CD4-positive, alpha-beta T cell (primary cell): ENCODE measurements at places on chromosomes 4 and X.

DNA sequence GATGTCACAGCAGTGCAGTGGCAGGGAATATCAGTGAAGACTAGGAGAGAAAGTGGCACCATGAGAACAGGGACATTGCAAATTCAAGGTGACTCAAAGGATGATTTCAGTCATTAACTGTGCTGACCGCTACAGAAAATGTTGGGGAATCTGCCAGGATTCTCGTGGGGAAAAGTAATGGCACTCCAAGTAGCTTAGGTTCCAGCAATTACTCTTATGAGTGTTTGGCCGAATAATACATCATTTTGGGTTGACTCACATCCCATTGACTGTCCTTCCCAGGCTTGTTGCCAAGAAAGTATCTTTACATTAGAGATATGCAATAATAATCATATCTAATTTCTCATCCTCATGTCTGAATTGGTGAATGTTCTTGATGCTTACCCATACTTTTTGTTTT, 1411.1 kb upstream of the PCDH7 start:
- DNase-seq: no peak

GRCh38 chrX:50098749-50099148, 102.1 kb downstream of the AKAP4 start:
- no peak for DNase-seq

DNA sequence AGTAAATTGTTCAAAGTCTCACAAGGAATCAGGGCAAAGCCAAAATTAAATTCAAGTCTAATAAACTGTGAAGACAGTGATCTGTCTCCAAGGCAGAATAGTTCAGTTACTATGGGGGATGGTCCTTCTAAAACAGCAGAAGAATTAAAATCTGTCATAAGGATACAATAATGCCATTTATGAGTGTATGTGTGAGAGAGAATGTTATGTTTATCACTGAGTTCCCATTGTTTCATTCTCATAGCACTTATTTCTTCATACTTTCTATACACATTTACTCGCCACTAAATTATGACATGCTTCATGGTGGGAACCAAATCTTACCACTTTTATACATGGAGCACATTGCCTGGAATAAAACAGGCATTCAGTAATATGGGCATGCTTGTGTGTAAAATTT, 102.5 kb downstream of the AMMECR1 start:
- no peak for DNase-seq

GRCh38 chr4:13601048-13601447, 26.5 kb downstream of the BOD1L1 start:
- peak; percentile 4 for DNase-seq

- no peak for DNase-seq
Measured at GRCh38 chr4:84317513-84317912, 181.6 kb downstream of the NKX6-1 start.

DNA sequence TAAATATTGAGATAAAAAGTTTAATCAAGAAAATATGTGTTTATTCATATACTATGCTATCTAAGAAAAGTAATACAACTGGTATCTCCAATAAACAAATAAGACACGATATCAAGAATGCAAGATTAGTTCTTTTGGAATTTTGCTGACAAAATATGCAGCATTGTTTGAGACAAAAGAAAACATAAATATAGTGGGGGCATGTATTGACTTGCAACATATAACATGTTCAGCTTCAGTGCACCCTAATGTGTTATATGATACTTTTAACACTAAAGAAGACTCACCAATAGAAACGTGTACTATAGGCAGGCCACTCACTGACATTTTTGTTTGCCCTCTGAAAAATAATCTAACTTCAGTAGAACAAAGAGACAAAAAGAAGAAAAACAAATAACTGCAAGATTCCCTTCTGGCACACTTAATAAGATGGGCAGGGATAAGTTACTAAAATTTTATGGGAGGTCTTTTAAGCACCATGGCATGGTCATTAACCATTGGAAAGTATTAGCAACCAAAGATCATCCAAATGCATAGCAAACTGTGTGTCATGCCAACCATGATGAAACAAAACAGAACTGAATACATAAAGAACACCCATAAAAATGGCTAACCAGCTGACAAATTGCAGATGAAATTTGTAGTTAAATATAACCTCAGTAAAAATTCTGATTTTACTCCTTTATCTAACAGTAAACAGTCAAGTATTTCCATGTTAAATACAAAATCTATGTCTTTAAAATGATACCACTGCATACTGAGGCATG, 447.9 kb upstream of the FAM241A start:
- no peak for DNase-seq

GRCh38 chr4:3324093-3324815, 31.4 kb downstream of the RGS12 start:
- no peak for DNase-seq

GRCh38 chr4:36081185-36081584, 163.1 kb downstream of the ARAP2 start:
- DNase-seq: no peak

- no peak for DNase-seq
Measured at GRCh38 chr4:16524911-16525554, 298.8 kb upstream of the TAPT1 start.

DNA sequence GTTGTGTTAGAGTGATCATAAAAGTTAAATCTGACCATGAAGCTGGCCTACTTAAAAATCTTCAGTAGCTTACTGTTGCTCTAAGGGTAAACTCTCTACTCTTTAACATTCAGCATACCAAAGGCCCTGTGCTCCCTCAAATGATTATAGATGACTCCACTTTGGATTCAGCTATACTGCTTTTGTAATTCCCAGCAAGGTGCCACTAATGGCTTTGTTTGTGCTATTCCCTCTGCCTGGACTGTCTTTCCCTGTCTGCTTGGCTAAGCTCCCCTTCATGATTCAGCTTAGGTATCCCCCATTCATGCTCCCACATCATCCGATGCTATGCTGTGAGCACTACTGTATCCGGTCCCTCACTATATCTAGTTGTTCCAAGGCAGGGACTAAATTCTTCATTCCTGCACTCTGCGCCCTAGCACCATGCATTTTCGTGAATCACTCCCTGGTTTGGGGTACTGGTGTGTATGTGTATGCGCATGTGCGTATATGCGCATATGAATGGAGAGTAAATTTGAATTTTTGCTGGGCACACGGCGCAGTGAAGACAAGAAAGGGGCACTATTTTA, 453 bp upstream of the PBDC1 start:
- no peak for DNase-seq

DNA sequence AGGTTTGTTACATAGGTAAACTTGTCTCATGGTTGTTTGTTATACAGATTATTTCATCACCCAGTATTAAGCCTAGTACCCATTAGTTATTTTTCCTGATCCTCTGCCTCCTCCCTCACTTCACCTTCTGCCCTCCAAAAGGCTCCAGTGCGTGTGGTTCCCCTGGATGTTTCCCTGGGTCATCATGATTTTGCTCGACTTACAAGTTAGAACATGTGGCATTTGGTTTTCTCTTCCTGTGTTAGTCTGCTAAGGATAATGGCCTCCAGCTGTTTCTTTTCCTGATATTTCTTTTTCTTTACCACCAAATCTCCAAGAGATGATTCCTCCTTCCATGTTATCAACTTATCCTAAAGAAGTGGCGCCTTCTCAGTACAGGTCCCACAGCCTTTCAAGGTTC, 543.1 kb upstream of the ADGRL3 start:
- no peak for DNase-seq

DNA sequence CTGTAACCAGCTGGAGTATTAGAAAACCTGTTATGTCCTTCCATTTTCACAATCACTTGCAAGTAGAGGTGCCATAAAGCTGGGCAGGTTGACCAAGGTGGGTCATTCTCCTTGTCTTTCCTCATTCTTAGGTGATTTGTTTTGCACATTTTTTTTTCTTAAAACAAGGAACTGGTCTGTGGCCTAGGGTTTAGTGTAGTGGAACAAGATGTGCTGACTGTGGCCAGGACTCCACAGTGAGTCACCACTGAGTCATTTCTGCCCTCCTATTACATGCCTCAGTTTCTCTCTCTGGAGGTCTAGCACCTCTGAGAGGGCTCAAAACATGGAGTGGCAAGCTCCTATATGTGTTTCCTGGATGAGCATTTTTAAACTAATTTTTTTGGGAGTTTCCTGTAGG, 355.9 kb downstream of the GPM6A start:
- no peak for DNase-seq

- DNase-seq: no peak
Measured at GRCh38 chr4:114599231-114599902, 760 bp downstream of the UGT8 start.

- no peak for DNase-seq
Measured at GRCh38 chr4:120617171-120617570, 305.4 kb downstream of the PRDM5 start.

DNA sequence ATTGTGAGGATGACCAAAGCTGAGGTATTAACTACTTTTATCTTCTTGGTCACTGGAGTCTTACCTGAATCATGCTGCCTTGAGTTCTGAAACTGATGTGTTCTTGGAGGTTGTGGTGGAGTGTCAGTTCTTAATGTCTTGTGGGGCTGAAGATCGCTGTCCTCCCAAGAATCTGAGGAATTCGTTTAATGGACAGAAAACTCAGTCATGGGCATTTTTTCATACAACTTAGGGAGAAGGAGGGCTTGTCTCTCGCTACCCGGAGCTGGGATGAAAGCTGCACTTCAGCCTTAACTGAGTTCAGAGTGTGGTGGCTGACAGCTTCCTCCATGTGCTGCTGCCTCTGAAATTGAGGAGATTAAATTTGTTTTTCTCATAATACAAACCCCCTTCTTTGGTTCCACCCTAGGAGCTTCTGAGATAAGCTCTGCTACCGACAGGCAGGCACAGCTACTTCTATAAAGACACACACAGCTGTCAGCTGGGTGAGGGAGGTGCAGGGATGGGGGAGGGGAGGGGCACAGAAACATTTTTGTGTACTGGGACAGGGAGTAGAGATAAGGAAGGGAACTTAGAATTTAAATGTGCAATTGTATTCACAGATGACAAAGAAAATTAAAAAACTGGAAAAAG, 30.8 kb downstream of the RBBP7 start:
- no peak for DNase-seq
